ENCODE measurements at places on chromosomes 5 and 9.

- peaks cover 77% of the 10 kb centered on the region for H3K4me1 ChIP-seq
- peak overlapping the region; percentile 8 for H3K27ac ChIP-seq
- no peaks in the 10 kb centered on the region for H3K27me3 ChIP-seq
Measured at GRCh38 chr5:68277431-68277830, 61.9 kb downstream of the PIK3R1 start.

- peaks cover 45% of the 10 kb centered on the region for H3K36me3 ChIP-seq
- peak overlapping the region; percentile 96 for H3K4me3 ChIP-seq
- H3K4me1 ChIP-seq = peaks cover 40% of the 10 kb centered on the region
- no peaks in the 10 kb centered on the region for H3K27me3 ChIP-seq
- no peak for DNase-seq
- peak overlapping the region; percentile 79 for H3K27ac ChIP-seq
Measured at GRCh38 chr5:163508753-163509152, 3.3 kb downstream of the MAT2B start.

- H3K4me1 ChIP-seq = peaks cover 42% of the 10 kb centered on the region
- H3K27ac ChIP-seq = no peak overlapping the region
Measured at GRCh38 chr9:91033797-91034196, 232.2 kb downstream of the SYK start.

DNA sequence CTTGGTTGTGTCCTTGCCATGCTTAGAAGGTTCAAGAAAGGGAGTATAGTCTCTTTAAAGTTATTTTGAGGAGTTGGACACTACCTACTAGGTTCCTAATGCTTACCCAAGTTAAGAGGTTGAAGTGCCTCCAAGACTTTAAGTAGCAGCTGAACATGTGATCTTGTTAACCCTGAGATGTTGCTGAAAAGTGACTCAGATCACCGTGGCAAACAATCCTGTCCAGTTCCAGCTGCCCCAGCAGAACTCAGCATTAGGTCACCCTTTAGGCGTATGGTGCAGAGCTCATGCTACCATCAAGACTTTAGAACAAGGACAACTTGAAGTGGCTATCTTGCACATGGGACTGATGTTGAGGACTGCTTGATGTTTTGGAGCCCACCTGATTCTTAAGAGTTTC, 22.5 kb downstream of the ZNF462 start:
- no peaks in the 10 kb centered on the region for H3K27me3 ChIP-seq
- H3K36me3 ChIP-seq = no peaks in the 10 kb centered on the region
- H3K4me3 ChIP-seq = no peak overlapping the region
- DNase-seq = no peak
- no peaks in the 10 kb centered on the region for H3K4me1 ChIP-seq

DNA sequence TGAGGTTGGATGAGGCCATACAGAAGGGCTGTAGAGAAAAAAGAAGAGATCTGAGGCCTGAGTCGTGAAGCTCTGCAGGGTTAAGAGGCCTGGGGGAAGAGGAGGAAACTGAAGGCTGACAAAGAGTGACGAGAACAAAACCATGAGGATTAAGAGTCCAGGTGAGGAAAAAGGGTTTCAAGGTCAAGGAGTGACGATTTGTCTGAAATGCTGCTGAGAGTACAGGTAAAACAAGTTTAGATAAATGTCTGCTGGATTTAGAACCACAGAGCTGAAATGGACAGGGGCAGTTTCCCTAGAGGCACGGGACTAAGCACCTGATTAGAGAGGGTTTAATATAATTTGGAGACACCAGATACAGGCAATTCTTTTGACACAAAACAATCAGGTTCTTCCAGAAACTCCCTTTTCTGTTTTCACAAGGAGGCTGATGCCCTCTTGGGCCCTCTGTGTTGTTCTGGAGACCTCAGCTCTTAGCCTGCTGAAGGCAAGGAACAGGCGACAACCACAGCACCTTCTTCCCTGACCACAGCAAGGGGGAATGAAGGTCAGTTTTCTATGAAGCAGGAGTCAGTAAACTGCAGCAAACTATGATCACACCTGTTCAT, 14.6 kb upstream of the GCNT1 start:
- H3K36me3 ChIP-seq = peaks cover 2% of the 10 kb centered on the region
- H3K27me3 ChIP-seq = no peaks in the 10 kb centered on the region
- DNase-seq = no peak

DNA sequence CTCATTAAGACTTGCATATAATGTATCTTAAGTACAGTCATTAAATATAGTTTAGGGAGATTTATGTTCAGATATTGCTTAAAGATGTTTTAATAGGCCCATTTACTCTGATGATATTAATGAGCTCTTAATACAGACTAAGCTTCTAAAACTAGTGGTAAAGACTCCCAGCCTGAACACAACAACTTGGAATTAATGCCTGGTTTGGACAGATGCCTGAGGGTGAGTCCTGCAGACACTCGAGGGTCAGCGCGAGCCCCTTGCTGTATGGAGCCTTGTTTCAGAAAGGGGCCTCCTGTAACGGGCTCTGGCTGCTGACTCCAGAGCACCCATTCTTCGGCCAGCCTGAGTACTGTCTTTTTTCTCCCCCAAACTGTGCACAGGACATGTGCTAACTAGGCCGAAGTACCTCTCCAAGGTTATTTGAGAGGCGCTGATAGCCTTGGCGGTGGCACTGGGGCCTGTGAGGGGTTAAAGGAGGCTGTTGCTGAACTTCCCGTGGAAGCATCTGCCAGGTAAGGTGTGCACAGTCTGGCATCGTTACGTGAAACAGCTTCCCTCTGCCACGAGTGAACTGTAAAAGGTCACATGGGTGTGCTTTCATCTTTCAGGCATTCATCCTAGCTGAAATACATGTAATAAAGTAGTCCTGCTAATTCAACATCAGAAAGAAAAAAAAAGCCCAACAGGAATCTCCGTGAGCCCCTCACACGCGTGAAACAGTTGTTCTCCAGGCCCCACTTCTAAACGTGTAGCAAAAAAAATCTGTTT, 113.4 kb downstream of the MVB12B start:
- H3K4me3 ChIP-seq = no peak overlapping the region
- H3K27ac ChIP-seq = no peak overlapping the region
- peaks cover 23% of the 10 kb centered on the region for H3K4me1 ChIP-seq
- H3K36me3 ChIP-seq = peaks cover 8% of the 10 kb centered on the region
- no peak for DNase-seq

GRCh38 chr5:39025456-39025855, 48.7 kb downstream of the RICTOR start:
- peaks cover 50% of the 10 kb centered on the region for H3K36me3 ChIP-seq
- H3K27ac ChIP-seq = no peak overlapping the region
- no peak for DNase-seq
- no peaks in the 10 kb centered on the region for H3K27me3 ChIP-seq

- no peak for DNase-seq
- H3K27me3 ChIP-seq = no peaks in the 10 kb centered on the region
- H3K4me3 ChIP-seq = no peak overlapping the region
Measured at GRCh38 chr5:176408590-176408989, 7.7 kb downstream of the CLTB start.

DNA sequence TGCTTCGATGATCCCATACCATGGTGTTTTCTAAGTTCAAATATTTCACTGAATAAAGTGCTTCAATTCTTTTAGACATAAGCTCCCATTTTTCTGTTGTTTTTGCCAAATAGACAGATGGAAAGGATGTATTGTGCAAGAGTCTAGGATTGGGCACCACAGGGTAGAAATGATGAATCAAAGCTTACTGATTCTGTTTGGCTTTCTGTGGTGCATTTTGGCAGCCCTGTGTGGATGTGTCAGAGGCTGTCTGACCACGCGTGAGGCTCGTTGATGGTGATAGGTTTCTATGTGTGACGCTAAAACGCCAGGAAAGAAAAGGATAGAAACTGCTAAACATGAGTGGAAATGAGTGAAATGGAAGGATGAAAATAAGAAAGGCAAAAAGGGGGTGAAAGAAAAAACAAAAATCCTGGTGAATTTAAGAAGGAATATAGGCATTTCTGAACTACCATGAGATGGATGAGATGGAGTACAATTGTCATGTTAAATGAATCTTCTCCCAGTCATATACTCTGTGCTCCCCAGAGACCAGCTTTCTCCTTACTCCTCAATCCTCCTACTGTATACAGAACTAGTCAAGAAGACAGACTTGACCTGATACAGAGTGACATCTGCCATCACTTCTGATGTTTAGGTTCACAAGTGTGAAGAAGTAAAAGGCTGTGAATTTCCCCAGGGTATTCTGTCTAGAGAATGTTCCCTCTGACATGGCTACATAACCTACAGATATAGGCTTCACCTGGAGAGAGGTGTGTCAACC, 54.4 kb downstream of the ANKH start:
- DNase-seq = peak; percentile 30
- peaks cover 8% of the 10 kb centered on the region for H3K36me3 ChIP-seq
- H3K4me1 ChIP-seq = peaks cover 41% of the 10 kb centered on the region
- H3K27ac ChIP-seq = no peak overlapping the region

Measured in activated CD8-positive, alpha-beta T cell treated with anti-CD3 and anti-CD28 coated beads, Interleukin-2, amount 10 ng/mL, durations not matched to agents 7 days and 5 days (primary cell).